ENCODE measurements at places on chromosomes 3 and 15.

GRCh38 chr15:59616379-59616778 lies 4.8 kb downstream of the GCNT3 start:
- no peak for DNase-seq

GRCh38 chr3:151219056-151219455 lies 16.0 kb upstream of the GPR171 start:
- no peak for DNase-seq

DNA sequence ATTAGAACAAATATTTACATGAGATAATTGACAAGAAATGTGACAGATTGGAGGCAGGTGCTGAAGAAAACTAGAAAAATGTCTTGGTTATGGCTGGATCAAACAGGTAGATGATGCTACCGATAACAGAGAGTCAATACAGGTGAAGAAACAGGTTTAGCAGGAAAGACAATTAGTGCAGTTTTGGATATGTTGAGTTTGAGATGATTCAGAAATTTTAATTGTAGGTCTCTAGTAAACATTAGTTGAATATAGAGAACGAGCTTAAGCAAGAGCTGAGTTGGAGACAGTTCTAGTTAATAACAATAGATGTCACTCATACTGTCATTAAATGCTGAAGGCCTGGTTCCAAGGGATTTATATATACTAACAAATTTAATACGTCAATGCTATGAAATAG lies 524.4 kb downstream of the NSUN3 start:
- DNase-seq: no peak

DNA sequence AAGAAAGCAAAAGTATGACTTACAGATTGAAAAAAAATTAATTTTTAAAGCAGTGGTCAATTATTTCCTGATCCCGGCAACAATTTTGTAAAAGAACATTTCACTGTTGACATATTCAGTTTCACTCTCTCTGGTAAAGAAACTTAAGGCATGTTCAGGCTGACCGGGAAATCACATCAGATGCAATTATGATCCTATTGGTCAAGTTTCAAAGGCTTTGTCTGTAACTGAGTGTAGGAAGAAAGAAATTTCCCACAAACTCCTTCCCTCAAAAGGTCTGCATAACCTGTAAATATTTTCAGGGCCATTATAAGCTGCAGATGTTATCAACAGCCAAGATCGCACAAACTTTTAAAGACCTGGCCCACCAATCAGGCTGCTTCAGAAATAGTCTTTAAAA lies 205.4 kb upstream of the IGF1R start:
- DNase-seq: no peak

- no peak for DNase-seq
Observed at GRCh38 chr15:51286816-51287215, 51.6 kb downstream of the CYP19A1 start.

DNA sequence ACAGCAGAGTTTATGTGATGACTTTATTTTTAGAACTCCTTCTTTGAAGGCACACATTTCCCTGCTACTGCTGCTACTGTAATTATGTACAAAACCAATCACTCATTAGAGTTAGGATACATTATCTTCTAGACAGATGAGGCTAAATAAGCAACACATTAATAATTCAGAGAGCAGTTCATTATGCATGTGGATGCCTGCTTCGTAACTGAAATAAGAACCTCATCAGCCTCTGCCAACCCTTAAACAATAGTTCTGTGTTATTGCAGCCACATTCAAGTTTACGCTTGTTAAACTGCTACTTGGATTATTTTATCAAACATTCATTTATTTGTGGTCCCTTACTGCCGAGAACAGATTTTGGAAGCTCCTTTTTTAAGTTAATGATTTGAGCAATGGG lies 52.5 kb upstream of the C15orf61 start:
- DNase-seq: no peak

DNA sequence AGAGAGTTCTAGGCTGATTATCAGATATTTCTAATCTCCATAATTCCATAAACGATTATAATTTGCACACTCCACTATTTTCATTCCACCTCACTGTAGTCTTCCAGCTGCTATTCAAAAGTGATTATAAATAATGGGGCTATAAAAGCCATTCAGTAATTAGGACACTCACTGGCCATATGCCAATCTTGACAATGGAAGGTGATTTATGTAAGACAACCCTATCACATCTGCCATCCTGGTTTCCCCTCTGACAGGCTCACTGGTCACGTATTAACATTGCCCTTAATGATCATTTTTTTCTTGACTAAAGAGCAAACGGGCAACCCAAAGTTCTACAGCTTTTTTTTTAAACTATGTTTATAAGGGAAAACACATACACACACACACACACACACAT lies 402.4 kb downstream of the MAGI1 start:
- DNase-seq: no peak

DNA sequence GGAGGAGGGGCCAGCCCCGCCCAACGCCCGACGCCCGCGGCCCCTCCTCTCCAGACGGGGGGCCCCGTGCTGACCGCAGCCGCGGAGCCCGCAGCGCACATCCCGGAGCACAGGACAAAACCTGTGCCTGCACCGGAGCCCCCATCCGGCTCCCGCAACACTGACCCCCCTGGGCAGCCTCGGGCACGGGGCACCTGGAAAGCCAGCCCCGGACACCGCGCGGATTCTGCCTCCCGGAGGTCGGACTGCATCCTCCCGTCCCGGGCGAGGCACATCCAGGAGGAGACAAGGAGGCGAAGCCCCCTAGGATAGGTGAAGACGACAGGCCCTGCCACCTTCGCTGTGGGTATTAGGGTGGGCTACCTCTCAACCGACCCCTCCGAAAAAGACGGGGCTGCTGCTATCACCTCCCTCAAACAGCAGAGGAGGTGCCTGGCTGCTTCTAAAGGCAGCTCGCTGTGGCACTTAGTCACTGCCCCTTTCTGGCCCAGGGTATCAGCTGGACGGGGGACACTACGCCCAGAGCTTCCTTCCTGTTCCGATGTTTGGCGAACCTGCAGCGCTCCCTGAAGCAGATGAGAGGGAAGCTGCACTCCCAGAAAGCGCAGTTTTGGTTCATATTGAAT lies 10.6 kb downstream of the XXYLT1 start:
- DNase-seq: no peak

DNA sequence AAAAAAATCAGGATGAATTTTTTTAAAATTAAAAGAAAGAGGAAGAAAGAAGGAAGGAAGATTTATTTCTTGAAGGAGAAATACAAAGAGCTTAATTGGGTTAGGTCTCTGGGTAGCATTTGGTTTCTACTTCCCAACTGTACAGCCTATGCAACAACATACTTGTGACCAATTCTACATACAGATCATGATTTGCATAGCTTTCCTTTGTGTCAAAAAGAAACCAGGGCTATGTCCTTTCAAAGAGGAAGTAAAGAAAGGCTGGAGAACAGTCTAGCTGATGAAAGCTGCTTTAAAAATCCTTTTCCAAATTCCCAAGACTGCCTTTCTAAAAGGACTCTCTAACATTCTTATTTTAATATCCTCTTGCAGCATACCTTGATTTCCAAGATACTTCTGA lies 6.1 kb upstream of the HGD start:
- DNase-seq: no peak

DNA sequence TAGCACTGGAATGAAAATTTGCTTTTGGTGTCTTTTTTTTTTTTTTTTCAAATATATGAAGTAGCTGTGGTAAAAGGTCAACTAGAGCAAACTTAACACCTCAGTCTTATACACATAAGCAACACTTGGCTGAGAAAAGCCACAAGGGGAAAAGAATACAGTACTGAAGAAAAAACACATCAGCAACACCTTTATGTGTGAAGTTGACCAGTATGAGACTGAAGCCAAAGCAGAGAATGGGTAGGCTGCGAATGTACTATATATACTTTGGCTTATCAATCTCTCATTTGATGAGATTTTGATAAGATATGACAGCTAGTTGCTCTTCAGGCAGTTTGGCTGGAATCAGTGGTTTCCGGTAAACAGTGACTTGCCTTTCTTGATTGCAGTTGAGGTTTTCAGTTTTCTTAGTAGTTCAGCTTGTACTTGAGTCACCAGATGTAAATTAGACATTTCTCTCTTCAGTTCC lies 22.0 kb upstream of the ZCWPW2 start:
- DNase-seq: no peak

- no peak for DNase-seq
Observed at GRCh38 chr3:192057261-192057660, 596.3 kb downstream of the PYDC2 start.

- DNase-seq: no peak
Observed at GRCh38 chr15:67832897-67833709, 6.7 kb downstream of the RNU6-1 start.

DNA sequence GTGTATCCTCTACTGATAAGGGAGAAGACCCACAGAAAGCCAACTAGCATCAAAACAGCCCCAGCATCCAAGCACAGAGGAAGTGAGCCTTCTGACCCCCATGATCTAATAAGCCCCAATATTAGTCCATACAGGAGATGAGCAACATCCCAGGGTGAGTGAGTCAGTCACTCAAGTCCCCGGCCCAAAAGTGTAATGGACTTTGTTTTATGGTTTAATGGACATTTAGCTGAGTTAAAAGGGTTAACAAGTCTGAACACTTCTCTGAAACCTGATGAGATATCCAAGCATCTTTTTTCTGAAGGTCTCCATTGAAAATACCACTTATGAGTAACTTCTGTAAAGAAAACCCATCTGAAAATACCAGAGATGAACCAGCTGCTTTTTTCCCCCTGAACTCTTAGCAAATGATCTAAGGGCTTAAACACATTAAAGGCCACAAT lies 115.6 kb downstream of the GREM1 start:
- no peak for DNase-seq

DNA sequence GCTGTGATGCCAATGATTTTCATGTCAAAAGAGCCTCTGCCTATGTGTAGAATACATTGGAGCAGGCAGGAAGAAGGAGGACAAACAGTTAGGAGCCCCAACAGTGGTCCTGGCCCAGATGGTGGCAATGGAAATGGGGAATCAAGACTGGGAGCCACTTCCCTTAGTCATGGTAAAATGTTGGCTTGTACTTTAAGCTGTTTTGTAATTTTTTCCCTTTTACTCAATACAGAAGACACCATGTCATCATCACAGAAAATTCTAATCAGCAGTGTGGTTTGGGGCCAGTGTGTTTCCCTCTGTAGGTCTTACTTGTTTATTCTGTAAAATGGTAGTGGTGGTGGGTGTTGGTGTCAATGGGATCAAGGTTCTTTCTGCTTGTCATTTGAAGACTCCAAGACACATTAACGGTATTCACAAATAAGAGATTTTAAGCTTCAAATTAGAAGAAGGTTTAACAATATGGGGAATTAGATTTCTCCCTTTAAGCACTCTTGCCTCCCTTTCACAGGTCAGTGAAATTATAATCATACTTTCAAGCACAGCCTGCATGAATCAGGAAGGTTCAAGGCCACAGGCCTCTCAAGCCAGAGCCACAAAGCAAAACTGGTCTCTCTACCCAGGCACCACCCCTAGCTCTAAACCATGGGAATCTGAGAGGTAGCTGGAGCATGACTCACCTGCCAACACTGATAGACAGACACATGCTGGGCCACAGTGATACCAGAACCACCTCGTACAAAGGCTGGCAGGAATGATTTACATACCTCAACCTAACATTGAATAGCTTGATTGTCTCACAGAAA lies 24.9 kb downstream of the SIAH2 start:
- DNase-seq: no peak

GRCh38 chr3:14565868-14566588 lies 25.9 kb upstream of the GRIP2 start:
- no peak for DNase-seq

GRCh38 chr3:51887620-51888019 lies 12.2 kb upstream of the IQCF5 start:
- DNase-seq: no peak

DNA sequence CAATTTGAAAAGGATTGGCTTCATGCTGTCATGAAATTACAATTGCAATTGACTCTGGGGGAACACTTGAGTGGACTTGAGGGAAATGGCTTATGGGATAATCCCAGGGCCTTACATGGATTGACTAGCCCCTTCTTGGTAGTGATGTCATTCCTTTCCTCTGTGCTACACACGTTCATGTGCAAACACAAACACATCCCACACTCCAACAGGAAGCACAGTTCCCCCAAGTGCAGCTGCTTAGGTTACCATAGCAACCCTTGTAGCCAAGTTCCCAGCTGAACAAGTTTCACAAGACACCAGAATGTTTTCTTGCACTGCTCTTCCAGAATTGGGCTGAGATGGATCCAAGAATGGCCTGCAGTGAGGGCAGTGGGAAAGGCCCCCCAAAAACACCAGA lies 217.0 kb downstream of the ZNF621 start:
- DNase-seq: no peak

DNA sequence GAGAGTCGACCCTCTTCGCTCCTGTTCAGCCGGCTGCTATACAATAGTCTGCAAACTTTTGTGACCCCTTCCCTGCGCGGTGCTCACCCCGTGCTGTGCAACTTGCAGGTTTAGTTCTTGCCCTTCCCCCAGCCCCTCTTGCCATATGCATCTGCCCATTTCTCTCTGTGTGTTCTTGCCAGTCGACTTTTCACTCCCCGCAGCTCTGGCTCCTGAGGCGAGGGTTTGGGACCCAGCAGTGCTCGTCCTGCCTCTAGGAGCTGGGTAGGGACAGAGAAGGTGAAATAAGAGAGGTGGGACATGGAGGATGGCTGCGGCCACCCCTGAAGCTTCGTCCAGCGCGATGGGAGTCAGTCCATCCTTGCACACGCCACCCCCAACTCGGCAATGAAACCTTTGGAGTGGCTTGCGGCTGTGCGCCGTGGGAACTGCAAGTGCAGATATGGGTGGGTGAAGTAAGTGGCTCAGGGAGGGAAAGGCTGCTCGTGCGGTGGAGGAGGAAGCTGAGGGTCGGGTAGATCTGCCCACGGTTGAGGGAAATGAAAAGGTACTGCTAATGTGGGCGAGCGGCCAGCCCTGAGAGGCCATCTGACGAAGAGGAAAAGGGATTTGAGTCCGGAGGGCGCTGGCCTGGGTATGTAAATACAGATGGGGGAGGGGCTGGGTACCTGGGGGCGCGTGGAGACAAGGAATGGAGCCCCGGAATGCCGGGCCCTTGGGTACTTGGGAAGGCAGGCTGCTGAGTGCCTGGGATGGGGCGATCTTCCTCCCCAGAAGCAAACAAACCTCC lies 1.0 kb downstream of the LRRC3B start:
- DNase-seq: no peak

DNA sequence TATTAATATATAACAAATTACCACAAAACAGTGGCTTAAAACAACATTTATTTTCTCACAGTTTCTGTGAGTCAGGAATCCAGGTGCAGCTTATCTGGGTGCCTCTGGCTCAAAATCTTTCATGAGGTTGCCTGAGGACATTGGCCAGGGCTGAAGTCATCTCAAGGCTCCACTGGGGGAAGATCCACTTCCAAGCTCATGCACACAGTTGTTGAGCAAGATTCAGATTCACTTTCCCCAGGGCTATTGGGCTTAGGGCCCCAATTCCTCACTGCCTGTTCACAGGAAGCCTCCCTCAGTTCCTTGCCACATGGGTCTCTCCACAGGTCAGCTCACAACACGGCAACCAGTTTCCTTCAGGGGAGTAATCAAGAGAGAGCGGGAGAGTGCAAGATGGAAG lies 35.0 kb downstream of the RFTN1 start:
- DNase-seq: no peak

GRCh38 chr3:23728601-23729117 lies 77.1 kb upstream of the UBE2E1 start:
- no peak for DNase-seq

- DNase-seq: no peak
Observed at GRCh38 chr15:28961391-28961790, 75.6 kb downstream of the APBA2 start.

GRCh38 chr15:96335411-96336024 lies 5.0 kb downstream of the NR2F2 start:
- no peak for DNase-seq

GRCh38 chr3:120350401-120350941 lies 1.3 kb upstream of the LRRC58 start:
- no peak for DNase-seq

All from neural crest cell (in vitro differentiated cells).